ENCODE measurements at places on chromosomes 3 and 15. TPM values are rescaled to one million over a fixed set of nuclear protein-coding genes. Genes with fewer than 3 reads are reported as not detected.

Gene ACAD9
- 31.7 TPM for total RNA-seq

DNA sequence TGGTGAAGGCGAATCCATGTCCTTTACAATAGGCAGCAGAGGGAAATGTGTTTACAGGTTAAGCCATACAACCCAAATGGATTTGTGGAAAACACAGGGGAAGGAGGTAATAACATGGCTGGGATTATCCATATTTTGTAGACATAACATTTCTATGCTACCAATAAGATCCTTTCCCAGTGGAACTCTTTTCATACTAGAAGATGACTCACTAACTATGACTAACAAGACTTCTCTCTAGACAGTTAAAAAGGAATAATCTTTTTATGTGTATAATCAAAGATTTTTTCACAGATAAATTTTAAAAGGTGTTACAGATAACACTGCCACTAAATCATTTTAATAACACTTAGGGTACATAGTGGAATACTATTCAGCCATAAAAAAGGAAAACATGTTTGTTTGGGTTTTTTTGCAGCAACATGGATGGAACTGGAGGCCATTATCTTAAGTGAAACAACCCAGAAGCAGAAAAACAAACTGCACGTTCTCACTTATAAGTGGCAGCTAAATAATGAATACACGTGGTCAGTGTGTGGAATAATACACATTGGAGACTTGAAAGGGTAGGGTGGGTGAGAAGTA lies 39.6 kb downstream of the VPS13C start:
- DNase-seq: no peak

GRCh38 chr3:169846458-169847193 lies 23.1 kb downstream of the LRRC31 start:
- DNase-seq: no peak

Gene FETUB
- not detected for total RNA-seq

DNA sequence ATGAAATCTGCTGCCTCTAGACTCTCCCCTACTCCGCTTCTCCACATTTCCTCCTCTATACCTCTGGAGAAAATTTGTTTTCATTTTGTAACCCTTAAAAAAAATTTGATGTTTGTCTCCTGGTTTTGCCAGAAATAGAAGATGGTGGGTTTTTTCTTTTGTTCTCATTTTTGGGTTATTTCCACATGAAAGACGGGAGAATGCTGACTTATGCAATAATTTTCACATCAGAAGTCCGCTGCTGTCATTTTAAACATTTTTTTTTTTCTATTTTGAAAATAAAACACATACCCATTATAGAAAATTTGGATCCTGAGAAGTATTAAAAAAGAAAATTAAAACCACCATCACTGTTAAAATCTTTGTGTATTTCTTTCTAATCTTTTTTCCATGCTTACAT lies 320.8 kb upstream of the NR2E3 start:
- no peak for DNase-seq

Gene TIGIT
- not detected for total RNA-seq

Gene RGMA
- not detected for total RNA-seq

Data from SK-MEL-5 (cell line).